EL (cell line): ENCODE measurements at places on chromosomes 7 and 10.
A peak's percentile ranks its signal among the peaks of the same experiment; 100 is the strongest.

- DNase-seq = no peak
These were observed 997.0 kb upstream of the POT1 start for GRCh38 chr7:125926621-125927020.

- no peak for DNase-seq
These were observed 23.6 kb downstream of the NRP1 start for GRCh38 chr10:33310853-33311252.

DNA sequence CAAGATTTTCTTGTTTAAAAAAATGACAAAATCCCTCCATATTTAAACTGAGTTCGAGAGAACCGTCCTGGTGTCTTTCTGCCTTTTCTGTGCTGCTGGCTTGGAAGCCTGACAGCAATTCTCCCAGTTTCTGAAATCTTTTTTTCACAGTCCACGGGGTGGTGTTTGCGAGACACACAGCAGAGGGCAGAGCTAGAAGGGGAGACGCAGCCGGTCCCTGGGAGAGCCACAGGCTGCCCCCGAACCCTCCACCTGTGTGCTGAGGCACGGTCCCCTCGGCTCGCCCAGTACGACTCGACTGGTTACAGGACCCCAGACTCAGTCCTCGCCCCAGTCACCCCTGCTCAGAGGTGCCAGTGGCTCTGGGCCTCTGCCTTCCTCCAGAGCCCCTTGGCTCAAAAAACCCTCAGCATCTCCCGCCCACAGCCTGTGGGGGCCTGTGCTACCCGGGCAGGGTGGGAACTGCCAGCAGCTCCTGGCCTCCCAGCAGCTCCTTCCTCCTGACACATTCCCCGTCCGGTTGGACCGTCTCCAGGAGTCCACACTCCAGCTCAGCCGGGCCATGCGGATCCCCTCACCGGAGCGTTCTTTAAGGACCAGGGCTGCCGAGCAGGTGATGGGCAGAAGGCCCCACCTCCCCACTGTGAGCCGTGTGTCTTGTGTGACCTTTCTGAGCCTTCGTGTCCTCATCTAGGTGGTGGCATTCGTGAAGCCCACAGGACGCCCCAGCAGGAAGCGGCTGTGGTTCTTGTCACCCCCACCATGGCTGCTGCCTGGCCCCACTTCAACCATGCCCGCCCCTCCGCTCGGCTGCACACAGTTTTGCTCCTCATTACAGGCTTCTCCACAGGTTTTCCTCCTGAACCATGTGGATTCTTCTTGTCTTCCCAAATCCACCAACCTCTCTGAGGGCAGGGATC is 52.3 kb upstream of the EN2 start:
- no peak for DNase-seq

DNA sequence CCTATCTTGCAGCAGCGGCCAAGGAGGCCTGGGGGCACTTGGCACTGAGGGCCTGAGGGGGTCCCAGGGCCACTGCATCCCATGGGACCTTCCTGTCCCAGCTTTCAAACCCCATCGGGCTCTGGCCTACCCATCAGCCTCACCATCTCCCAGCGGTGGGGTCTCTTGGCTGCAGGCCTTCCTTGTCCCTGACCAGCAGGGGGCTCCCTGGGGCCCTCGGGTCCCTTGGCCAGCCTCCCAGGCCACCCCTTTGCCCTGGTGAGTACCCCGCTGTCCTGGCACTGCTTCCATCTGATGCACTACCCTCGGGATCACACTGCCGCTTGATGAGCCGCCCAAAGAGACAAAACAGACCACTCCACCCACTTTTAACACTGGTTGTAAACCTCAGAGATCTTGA is 43.5 kb downstream of the YKT6 start:
- DNase-seq = peak; percentile 20

DNA sequence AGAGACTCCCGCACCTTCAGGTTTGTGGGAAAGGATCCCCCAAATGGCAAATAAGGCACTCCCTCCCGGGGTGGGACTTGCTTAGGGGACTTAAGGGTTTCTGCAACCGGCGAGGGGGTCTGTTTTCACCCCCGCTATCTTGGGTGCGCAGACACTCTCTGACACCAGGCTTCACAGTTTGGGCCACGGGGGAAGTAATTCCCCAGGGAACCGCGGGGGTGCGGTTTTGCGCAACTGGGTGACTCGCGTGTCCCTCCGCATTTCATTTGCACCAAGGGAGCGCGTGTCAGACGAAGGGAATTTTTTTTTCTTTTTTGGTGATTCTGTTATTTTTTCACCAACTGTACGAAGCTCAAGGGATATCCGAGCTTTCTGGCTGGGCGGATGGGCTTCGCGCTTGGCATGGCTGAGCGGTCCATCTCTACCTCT is 1.7 kb downstream of the GRM8 start:
- no peak for DNase-seq

- DNase-seq = peak; percentile 89
These were observed 5.0 kb upstream of the TNRC18 start for GRCh38 chr7:5428478-5429252.

- peak; percentile 14 for DNase-seq
These were observed 192.2 kb downstream of the SEMA3A start for GRCh38 chr7:84002348-84002747.

GRCh38 chr10:101693651-101693977 is 1.4 kb downstream of the FBXW4 start:
- DNase-seq = no peak

- no peak for DNase-seq
These were observed 15.0 kb downstream of the DAGLB start for GRCh38 chr7:6432781-6433180.

DNA sequence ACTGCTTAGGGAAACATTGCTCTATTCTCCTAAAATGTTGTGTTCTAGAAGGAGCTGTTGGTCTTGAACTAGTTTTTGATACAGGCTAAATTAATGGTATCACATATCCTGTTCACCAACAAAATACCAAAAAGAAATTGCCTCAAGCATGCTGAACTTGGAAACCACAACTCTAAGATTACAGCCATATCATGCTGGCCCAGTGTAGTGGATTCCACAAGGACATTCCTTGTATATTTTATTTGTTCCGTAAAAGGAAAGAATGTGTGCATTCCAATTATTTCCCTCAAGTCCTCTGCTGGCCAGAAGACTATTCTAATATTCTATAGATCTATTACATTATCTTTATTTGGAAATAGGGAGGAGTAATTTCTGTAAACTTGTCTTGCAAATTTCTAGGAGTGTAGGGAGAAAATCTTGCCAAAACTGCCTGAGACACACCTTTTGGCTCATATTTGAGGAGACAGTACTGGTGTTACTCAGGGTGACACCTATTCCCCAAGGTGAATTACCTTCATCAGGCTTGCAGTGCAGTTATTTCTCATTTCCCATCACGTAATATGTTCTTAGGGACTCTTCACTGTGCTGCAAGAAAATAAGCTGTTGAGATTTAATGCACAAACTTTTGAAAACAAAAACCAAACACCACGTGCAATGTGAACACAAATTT is 1.9 kb upstream of the NEBL start:
- DNase-seq = no peak

DNA sequence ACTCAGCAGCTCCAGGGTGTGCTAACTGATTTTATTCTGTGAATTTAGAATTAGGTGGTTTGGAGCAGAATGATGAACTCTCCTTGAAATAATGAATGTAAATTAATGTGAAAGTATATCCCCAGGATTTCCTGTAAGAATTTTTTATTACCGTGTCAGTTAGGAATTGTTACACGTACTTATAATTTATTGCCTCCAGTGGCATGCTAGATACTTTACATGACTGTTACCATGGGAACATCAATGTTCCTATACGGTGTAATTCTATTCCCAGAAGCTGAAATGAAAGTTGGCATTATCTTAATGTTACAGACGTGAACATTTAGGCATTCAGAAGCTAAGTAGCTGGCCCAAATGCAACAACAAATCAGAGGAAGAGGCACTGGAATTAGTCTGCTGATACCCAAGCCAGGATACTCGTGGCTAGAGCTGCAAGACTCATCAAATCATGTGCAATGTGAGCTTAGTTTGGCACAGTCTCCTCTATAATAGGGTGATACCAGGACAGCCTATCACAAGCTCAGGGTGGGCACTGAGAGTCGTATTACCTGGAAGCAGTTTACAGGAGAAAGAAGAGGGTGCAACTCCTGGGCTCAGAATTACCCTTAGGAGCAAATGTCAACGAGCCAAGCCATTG is 30.0 kb upstream of the PRKAR2B start:
- DNase-seq = no peak

DNA sequence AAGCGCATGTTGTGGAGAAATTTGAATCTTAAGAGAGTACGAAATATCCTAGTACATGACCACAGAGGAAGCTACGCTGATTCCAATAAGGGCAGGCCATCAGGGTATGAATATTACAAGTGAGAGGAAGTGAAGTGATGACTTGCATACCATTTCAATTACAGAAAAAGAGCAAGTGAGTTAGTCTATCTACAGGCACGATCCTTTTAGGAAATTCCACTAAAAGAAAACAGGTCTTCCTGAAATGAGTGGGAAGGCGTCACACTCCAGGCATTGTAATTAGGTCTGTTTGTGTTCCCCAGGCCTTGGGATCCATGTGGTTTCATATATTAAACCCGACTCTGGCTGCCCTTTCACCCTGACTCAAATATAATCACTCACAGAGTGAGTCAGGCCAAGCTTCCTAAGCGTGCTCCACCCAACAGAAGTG is 152.5 kb downstream of the SEMA3A start:
- peak; percentile 94 for DNase-seq

DNA sequence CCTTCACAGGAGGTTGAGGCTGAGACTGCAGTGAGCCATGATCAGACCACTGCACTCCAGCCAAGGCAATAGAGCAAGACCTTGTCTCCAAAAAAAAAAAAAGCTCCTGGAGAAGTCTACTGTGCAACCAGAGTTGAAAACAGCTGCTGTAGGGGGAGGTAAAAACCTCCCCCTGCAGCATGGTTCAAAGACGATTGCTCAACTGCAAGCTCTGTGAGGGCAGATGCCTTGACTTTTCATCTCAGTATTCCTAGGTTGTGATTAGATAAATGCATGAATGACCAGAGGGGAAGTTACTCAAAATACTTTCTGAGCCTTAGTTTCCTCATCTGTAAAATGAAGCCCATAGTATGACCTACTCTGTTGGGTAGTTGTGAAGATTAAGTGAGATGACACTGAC is 25.0 kb upstream of the PPA1 start:
- no peak for DNase-seq

DNA sequence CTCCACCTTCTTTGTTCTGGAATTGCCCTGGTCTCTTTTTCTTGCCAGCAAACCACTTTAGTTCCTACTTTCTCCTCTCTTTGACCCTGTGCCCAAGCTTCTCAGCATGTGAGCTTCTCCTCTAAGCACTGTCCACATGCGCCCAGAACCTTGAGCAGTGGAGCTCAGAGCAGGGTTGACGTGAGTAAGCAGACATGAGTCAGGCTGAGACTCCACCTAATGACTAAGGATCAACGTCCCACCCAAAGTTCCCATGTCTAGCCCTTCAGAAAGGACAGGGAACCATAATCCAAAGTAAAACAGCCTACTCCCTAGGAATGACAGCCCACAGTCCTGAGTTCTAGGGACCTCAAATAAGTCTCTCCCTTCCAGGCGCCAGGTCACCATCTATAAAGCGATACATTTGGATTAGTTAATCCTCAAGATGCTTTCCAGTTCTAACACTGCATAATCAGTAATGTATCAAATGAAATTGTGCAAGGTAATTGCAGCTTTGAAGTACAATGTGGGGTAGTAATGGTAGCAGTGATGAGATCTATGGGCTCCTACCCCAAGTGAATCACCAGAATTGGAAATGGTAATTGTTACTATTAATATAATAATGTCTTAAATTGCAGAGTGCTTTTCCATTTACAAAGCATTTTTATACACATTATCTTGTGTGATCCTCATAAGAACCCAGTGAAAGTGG is 44.5 kb downstream of the KCNMA1 start:
- DNase-seq = peak; percentile 94

- no peak for DNase-seq
These were observed 15.6 kb downstream of the PWWP2B start for GRCh38 chr10:132412316-132413192.

DNA sequence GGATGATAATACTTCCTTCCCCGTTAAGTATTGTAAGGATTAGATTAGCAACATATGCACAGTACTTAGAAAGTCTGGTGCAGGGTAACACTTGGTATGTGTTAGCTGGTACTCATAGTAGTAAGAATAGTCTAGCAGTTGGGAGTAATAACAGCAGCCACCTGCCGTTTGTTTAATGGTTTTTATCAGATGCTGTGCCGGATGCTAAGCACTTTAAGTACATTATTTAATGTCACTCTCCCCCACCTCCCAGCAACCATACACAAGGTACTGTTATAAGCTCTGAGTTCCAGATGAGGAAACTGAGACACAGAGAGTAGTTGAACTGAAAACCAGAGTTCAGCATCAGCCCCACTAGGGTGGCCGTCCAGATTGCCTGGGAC is 60.1 kb downstream of the ZMIZ1 start:
- DNase-seq = no peak

DNA sequence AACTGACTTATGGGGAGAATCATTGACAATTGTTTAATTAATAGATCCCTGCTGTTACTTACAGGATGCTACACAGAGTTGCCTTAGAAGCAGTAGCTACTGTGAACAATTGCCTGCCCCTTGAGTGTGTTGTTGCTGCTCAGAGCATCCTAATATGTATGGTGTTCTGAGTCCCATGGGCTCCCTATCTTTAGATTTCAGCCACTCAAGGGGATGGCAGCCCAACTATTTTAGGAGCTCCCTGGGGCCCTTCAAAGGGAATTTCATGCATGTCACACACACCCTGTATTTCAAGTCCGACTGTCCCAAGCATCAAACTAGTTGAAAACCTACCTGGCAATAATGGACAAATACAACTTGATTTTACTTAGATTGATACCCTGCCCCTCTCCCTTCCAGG is 111.2 kb downstream of the NOC3L start:
- DNase-seq = no peak

DNA sequence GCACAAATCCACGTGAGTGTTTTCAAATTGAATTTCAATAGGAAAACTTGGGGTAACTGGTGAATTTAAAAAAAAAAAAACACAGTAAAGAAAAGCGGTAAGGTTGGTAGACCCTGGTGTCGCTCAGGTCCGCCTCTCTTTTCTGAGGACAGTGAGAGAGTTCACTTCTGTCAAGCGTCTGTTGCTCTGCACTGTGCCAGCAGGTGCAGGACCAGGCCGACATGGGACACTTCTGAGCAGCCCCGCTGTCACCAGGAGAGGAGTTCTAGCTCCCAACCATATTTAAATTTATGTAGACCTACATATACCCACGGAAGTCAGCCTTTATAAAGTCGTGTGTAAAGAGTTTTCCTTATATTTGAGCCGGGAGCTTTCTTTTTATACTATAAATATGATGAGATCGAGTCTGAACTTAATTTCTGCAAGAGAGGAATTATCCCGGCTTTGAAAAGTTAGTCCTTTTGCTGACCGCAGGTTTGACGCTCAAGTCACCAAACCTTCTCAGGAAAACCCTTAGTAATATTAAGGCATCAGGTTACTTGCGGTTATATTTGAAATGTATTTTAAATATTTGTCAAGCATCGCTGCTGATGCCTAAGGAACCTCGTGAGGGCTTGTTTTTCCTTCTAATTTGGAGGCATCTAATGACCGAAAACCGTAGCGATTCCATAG is 531 bp downstream of the IKZF1 start:
- no peak for DNase-seq

DNA sequence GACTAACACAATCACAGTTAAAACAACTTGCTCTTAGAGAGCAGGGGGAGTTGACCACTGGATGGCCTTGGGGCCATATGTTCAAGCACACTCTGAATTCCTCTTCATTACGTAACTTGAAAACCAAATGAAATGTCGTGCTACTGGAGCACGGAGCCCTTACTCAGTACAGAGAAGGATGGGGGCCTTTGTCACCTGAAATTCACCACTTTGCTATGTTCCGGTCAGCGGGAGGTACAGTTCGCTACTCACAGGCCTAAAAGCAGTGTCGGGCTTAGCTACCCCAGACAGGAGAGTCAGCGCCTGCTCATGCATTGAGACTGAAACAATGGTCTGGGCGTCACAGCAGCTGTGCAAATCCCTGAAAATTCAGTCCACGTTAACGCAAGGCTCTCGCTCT is 39.6 kb downstream of the GLI3 start:
- DNase-seq = peak; percentile 74
